ENCODE measurements at places on chromosomes 2 and 18. TPM values are rescaled to one million over a fixed set of nuclear protein-coding genes. Genes with fewer than 3 reads are reported as not detected.

- DNase-seq, result no peak
These were observed 6.5 kb downstream of the ACKR3 start for GRCh38 chr2:236576087-236576486.

GRCh38 chr2:156465573-156465972 lies 29.4 kb downstream of the GPD2 start:
- no peak for DNase-seq

- no peak for DNase-seq
These were observed 11.3 kb downstream of the LRPPRC start for GRCh38 chr2:43984533-43984932.

DNA sequence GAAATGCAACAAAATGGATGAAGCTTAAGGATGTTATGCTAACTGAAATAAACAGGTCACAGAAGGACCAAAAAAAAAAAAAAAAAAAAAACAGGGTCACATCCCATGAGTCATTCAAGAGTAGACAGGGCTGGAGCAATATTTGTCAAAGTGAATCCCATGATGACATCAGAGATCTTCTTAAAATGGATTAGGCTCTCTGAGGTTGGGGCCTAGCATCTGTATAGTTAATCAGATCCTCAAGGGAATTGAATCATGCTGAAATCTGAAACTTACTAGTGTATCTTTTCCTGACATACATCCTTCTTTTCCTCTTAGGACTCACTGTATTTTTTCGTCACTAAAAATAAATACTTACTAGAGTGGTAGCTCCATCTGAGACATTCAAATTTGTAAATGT lies 380.6 kb upstream of the NXPH2 start:
- no peak for DNase-seq

- DNase-seq, result no peak
These were observed 115.1 kb downstream of the ACKR3 start for GRCh38 chr2:236684504-236685256.

- no peak for DNase-seq
These were observed 31.0 kb upstream of the SLC9A2 start for GRCh38 chr2:102588213-102588939.

DNA sequence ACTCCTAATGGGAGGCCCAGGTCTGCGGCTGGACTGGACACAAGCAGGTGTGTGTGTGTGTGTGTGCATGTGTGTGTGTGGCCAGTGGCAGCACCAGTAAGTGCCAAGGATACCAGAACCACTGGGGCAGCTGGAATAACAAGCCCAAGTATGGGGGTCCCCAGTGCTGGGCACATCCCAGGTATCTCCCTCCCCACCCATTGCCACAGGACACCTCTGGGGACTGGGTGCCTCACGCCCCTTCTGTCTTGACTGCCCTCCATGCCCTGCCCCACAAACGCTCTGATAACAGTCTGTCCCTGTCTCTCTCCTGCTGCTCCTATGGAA lies 9.0 kb downstream of the SPEG start:
- DNase-seq, result no peak

DNA sequence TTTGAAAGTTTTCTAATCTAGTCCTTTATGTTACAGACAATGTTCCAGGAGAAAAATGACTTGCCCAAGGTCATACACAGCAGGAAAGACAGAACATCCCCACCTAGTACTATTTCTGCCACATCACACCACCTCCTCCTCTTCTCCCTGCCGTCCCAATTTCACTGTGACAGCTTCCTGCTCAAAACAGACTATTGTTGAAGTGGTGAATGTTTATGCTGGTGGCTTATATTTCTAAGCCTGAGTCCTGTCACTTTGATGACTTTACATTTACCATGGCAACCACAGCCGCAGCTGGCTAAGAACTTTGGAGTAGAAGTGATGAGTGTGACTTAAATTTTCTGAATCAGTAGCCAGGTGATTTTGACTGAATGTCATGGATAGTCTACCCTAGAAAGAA lies 10.0 kb downstream of the GALNT5 start:
- no peak for DNase-seq

GRCh38 chr2:182228073-182228473 lies 198.8 kb downstream of the PDE1A start:
- no peak for DNase-seq

Gene HOXD12
- 0.25 TPM for total RNA-seq

Gene OTOF
- not detected for total RNA-seq

Gene CREG2
- total RNA-seq, result not detected

Gene NTSR2
- total RNA-seq, result not detected
